ENCODE measurements at places on chromosomes 6 and 20.

DNA sequence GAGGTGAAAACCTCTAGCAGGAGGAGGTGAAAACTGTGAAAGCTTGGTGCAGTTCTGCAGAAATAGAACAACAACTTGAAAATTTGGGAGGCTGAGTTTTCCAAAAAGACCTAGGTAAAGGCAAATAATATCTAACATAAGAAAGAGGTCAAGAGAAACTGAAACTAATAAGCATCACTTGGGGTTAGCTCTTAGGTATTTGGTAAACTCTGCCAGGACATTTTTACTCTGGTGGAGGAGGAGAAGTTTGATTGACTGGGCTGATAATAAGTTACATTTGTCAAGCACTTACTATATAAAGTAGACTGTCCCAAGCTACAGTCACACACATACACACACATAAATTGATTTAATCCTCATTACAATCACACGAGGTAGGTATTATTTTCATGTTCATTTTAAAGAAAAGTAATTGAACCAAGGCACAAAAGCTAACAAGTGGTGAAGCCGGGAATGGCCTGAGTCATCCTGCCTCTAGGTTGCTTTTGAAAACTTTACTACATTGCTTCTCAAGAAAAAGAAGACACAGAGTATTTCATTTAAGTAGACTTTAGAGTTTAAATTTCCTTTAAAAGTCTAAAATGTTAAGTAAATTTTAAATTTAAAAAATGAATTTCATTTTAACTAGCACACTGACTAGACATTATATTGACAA is 275.5 kb downstream of the PTPRK start:
- no peak for DNase-seq

- DNase-seq, result no peak
Observed at GRCh38 chr6:42010185-42010891, 40.0 kb upstream of the TAF8 start.

- DNase-seq, result no peak
Observed at GRCh38 chr6:99471638-99472037, 43.6 kb downstream of the USP45 start.

DNA sequence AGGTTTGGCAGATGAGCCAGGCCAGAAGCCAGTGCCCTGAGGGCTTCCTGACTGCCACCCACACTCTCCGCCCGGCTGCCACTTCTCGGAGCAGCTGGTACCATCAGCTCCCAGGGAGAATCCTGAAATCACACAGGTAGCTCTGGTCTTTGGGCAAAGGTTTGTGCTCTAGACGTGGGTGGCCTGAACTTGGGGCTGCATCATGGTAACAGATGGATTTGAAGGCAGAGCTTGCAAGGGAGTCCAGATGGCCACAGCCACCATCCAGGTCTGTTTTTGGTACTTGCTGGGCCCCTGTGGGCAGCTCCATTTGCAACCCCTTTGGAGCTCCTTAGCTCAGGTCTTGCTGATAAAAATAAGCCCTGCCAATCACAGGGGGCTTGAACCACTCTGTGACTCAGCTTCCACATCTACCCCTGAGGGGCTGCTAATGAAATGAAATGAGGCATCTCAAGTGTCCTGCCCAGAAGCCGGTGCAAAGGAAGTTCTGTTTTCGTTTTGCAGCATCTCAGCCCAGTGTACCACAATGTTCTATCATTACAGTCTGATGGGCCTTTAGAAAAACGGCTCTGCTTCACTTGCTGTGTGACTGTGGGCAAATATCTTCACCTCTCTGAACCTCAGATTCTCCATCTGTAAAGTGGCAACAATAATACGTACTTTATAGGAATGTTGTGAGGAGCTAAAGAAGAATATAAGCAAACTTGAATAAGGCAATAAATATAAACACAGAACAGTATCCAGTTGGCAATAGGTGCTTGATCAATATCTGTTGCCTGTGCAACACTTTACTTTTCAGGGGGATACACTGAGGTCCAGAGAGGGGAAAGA is 25.1 kb upstream of the CDH22 start:
- DNase-seq, result no peak

- DNase-seq, result no peak
Observed at GRCh38 chr20:20000211-20000968, 16.8 kb upstream of the NAA20 start.

- no peak for DNase-seq
Observed at GRCh38 chr6:4806791-4807190, 30.6 kb downstream of the CDYL start.

- DNase-seq, result no peak
Observed at GRCh38 chr6:110933912-110934311, 24.6 kb upstream of the GTF3C6 start.

DNA sequence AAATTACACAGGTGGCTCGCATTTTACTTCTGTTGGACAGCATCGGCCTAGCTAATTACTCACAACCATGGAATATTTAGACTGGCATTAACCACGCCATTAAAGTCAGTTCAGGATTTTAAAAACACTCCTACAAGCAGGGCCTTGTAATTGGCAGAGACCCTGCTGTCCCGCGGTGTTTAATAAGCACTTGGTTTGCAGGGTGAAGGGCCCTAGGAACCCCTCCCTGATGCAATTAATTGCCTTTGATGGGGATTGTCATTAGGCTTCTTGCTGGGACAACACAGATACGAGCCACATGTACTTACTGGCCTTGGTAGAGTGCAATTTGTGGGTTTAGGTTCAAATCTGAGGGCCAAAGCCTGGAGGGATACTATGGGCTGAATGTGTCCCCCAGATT is 7.8 kb upstream of the VSTM2L start:
- DNase-seq, result no peak

DNA sequence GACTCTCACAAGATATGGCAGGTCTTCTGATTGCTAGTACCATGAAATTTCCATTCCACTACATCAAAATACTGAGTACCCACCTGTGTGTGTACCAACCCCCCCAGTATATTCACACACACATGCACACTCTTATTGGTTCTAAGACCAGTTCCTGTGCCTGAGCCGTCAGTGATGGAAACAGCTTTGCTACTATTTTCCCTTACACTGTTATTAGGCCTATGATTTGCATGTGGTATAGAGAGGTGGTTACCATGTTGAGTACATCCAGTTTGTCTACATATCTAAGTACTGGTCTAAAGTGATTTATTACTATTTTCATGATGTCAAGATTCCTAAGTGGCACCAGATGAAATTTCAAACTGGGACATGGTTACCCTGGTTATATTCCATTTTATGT is 459.9 kb downstream of the BCKDHB start:
- DNase-seq, result no peak

DNA sequence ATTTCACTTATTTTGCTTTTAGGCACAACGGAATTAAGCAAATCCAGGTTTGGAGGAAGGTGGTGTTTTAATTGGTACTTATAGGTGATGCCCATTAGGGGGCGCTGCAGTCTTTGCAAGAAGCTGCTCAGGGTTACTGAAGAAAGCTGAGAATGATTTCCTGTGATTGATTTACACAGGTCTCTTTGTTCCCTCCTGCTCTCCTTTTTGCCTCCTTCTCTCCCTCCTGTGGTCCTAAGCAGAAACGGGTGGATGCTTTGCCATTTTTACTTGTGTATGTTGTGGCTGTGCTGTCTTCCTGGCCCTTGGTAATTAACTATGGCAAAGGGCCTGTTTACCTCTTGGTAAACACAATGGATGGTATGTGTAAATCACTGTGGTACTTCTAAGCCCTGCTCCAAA is 97.8 kb downstream of the ANKS1A start:
- peak; percentile 54 for DNase-seq

DNA sequence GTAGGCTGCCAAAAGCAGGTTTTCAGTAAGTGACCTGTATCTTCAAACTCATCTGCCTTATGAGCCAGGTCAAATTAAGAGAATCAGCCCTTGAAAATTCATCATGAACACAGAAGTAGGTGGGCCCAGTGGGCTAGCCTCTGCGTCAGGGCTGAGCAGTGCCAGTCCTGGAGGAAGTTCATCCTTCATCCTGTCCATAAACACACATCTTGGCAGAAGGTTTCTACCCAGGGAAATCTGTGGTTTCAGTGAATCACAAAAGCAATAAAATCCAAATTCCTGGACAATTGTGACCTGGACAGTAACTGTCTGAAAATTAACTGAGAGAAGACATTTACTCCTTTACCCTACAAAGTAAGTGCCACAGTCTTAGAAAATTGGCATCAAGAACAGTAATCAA is 72.4 kb downstream of the ATG5 start:
- no peak for DNase-seq

DNA sequence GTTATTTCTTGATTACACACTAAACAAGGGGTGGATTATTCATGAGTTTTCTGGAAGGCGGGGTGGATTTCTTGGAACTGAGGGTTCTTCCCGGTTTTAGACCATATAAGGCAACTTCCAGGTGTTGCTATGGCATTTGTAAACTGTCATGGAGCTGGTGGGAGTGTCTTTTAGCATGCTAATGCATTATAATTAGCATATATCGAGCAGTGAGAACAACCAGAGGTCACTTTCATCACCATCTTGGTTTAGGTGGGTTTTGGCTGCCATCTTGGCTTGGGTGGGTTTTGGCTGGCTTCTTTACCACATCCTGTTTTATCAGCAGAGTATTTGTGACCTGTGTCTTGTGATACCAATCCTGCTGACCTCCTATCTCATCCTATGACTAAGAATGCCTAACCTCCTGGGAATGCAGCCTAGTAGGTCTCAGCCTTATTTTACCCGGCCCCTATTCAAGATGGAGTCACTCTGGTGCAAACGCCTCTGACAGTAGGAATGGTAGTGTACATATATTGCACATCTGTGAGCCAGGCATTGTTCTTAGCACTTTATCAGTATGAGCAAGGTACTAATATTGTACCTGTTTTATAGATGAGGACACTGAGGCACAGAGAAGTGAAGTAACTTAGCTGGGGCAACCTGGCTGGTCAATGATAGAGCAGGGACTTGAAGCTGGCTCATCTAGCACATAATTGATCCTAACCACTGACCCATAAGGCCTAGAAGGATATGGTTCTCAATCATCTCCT is 203.7 kb downstream of the NFATC2 start:
- DNase-seq, result no peak

- DNase-seq, result no peak
Observed at GRCh38 chr6:125486881-125487280, 185.1 kb upstream of the HDDC2 start.

GRCh38 chr6:113562248-113562647 is 294.9 kb upstream of the MARCKS start:
- DNase-seq, result no peak

- no peak for DNase-seq
Observed at GRCh38 chr6:148118244-148118643, 224.4 kb upstream of the SASH1 start.

GRCh38 chr6:167559675-167560479 is 235.0 kb downstream of the TTLL2 start:
- no peak for DNase-seq

- no peak for DNase-seq
Observed at GRCh38 chr6:43742285-43742684, 27.7 kb upstream of the VEGFA start.

- DNase-seq, result no peak
Observed at GRCh38 chr6:89655122-89655521, 16.6 kb upstream of the LYRM2 start.

GRCh38 chr20:57432862-57433491 is 41.8 kb downstream of the RBM38 start:
- peak; percentile 78 for DNase-seq

DNA sequence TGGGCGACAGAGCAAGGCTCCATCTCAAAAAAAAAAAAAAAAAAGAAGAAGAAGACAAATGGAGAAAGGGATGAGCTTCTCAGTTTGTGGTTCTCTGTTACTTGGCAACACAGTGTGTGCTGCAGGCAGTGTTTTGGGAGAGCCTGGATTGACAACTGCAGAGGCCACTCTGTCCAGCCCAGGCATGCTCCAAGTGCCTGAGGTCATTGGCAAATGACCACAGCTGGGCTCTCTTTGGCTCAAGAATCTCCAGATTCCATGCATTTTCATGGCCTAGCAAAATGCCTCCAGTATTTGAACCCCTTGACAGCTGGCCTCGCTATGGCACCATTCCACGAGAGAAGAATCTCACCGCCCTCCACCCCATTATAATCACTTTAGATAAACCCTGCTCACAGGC is 126.2 kb downstream of the ANKRD60 start:
- no peak for DNase-seq

GRCh38 chr6:70494833-70495232 is 71.9 kb upstream of the SDHAF4 start:
- no peak for DNase-seq

DNA sequence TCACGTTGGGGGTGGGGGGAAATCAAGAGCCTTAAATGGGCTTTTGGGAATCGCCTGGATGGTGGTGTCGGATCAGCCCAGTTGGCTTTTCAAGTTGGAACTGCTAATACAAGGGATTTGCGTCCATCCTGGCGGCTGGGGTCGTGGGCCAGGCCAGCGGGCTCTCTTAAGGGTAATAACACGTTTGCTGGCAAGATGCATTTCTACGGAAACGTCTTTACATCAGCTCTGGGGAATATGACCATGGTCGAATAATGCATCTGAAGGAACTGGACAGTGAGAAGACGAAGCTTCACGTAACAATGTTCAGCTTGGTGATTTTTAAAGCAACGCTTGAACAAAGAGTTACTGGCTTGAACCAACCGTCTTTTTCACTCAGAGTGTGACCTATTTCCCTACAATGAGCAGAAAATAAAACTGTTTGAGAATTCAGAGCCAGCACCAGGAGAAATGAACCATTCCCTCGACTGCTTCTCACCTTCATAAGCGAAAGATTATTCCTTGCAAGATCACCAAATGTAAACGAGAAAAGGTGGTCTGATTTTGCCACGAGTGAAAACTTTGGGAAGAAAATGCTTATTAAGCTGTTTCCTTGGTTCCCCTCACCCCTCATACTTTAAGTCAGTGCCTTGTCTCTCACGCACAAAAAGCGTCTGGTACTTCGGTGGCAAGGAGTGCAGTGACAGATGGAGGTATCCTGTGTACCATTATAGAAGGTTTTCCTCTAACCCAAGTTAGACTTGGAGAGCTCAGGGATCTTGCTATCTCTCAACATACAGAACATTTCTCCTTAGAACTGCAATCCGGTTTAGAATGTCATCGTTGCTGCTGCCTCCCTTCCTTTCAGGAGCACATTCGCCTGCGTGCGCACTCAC is 1.4 kb upstream of the MARCKS start:
- no peak for DNase-seq

DNA sequence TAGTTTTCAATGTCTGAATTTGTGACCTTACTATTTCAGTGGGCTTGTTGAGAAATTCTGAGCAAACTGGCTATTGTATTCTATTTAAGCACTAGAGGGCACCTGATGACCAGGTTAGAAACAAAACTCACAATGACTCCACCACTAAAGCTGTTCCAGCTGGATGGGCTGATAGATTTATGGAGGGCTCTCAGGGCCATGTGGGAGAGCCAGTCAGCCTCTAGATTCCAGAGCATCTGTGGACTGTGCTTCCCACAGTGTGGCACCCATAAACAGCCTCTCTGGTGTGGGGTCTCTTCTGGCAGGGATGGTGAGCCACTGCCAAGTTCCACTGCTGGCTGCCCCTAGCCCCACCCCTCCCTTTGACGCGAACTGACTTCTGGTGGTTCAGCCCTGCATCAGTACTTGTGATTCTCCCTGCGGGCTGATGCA is 29.2 kb downstream of the C6orf58 start:
- no peak for DNase-seq
